ENCODE measurements at places on chromosomes 11 and 22.

DNA sequence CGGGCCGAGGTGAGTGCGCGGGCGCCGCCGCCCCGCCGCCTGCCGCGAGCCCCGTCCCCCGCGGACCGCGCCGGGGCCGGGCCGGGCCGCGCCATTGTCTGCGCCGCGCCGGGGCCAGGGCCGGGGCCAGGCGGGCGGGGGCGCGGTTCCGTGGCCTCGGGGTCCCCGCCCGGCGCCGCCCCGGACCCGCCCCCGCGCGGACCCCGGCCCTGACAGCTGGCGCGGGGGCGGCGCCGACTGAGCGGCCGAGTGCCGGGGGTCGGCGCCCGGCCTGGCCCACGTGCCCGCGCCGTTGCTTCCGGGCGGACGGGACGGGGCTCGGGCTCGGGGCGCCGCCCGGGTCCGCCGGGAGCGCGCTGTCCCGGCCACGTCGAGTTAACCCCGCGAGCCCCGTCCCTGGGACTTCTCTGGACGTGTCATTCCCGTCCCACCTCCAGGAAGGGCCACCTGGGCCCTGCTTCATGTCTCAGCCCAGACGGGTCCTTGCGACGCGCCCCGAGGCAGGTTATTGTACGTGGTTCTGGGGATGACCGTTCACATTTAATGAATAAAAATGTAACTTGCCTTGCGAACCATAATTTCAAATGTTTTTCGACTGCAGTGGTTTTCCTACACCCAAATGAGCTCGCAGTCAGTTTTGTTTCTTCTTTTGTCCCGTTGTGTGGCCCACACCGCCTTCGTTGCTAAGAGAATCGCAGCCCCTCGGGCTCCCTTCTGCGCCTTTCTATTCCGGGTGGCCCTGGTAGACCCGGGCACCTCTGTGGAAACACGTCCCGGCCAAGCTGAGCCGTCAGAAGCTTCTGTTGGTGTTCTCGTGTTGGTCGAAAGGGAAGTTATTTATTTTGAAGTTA lies 562 bp downstream of the ZBED4 start:
- peak; percentile 35 for DNase-seq

- peak; percentile 67 for DNase-seq
Measured at GRCh38 chr22:37044634-37045625, 6.6 kb upstream of the KCTD17 start.

DNA sequence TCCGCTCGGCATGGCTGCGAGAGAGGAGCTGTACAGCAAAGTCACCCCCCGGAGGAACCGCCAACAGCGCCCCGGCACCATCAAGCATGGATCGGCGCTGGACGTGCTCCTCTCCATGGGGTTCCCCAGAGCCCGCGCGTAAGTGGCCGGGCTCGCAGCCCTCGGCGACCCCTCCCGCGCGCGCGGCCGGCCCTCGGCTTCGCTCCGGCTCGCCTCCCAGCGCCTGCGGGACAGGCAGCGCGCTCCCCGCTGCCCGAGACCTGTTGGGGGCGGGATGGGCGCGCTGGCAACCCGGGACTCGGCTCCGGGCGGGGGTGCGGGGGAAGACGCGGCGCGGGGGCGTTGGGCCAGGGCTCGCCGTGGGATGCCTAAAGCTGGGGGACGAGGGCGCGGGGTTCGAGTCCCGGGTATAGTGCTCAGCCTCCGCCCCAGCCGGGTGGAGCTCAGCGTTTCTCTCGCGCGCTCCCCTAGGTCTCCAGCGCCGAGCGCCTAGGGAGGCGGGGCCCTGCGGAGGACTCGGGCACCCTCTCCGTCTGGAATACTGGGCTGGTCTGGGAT lies 630 bp downstream of the UBASH3B start:
- peak; percentile 67 for DNase-seq

DNA sequence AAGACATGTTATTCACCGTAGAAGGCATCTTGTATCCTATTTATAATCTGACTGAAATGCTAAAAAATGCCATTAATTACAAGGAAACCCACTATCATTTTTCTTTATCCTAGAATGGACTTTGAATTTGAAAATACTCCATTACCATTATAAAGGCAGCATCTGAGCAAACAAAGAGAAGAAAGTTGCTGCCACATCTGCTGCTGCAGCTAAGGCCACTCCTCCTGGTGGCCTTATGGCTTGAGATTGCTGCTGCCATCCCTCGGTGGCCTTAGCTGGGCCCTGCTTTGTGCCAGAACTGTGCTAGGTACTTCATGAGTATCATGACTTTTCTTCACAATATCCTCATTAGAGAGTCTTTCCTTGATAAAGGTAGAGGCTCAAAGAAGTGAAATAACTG lies 1210.1 kb upstream of the TENM4 start:
- no peak for DNase-seq

GRCh38 chr11:130581646-130582045 lies 133.2 kb downstream of the ADAMTS15 start:
- no peak for DNase-seq

GRCh38 chr11:38446336-38446735 lies 1848.3 kb upstream of the RAG2 start:
- DNase-seq: no peak

DNA sequence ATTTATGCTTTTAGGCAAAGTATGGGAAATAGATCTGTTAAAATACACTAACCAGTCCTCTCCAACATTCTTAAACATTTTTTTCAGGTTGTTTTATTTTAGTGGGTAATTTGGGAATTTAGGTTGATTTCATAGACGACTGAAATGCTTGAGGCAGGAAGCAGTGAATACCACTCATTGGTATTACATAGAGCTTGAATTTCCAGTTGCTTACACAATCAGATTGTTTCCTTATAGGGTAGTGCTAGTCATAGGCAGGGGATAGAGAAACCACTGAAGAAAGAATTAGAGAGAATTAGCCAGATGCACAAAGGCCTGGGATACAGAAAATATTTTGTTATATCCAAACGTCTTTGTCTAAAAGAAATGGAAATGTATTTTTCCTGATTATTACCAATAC lies 23.9 kb upstream of the LYVE1 start:
- peak; percentile 92 for DNase-seq

- no peak for DNase-seq
Measured at GRCh38 chr22:28329186-28330073, 350.2 kb downstream of the TTC28 start.

DNA sequence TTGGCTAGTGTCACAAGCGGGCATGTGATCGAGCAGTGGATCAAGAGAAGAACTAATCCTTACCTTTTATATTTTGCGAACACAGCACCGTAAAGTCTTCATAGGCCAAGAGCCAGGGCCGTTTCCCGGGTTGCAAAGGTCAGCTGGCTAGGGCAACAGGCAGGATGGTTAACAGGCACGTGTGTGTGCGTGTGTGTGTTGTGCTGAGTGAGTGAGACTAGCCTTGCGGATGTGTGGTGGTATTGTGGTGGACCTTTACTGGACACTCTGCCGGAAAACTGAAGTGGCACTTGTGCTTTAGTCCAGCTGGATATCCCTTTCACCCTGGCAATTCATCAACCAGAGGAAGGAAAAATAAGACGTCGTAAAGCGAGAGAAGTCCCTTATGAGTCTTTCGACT lies 176.7 kb downstream of the BCR start:
- DNase-seq: no peak

DNA sequence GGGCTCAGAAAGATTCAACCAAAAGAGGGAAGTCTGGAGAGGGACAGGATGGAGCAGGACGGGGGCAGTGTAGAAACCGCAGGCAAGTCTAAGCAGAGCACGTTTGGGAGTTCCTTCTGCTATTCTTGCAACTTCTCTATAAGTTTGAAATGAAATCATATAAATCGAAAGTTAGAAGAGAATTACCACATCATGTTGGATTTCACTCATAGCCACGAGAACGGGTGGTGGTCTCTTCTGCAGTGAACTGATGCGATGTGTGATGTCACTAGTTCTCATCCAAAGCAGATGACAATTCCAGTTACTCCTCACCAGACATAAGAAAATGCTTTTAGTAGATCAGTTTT lies 36.0 kb downstream of the KCNQ1 start:
- peak; percentile 6 for DNase-seq

DNA sequence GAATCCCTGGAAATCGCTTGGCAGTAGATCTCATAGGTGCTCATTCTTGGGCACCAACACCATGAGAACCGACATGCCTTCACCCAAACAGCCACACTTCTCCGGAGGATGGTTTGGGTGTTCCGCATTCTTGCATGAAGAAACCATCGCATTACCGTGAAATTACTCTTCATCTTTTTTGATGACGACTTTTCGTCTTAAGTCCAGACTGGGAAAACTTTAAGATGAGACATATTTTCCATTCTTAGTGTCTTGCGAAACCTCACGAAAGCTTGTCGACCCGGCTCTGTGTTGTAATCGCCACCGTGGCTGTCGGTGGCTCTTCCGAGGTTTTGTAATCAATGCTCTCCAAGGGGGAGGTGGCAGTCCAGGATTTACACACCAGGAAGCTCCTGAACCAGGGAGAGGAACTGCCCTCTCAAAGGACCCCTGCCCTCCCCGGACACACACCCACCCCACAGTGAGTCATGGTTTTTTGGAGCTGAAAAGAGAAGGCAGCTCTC lies 1.7 kb downstream of the TOM1 start:
- peak; percentile 97 for DNase-seq

GRCh38 chr11:61172888-61173287 lies 11.7 kb upstream of the VPS37C start:
- DNase-seq: no peak

DNA sequence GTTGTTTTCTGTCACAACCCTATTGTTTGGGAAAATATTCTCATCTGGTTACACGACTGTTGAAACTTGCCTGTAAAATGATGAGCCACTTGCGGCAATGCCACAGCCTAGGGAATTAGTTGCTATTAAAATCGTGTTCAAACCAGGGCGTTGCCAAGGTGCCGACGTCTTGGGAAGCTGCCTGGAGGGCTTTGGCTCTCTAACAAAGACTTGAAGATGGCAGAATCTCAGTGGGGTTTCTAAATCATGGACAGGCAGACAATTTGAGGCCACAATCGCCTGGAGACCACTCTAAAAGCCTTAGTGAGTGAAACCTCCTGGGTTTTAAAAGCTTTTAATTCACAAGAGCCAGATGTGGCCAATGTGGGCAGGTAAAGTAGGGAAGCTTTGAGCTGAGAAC lies 117.2 kb upstream of the BMAL1 start:
- DNase-seq: peak; percentile 86

- DNase-seq: peak; percentile 76
Measured at GRCh38 chr11:124195189-124195734, 12.1 kb downstream of the OR10D3 start.

GRCh38 chr22:44182588-44183286 lies 2.0 kb downstream of the PARVG start:
- no peak for DNase-seq

DNA sequence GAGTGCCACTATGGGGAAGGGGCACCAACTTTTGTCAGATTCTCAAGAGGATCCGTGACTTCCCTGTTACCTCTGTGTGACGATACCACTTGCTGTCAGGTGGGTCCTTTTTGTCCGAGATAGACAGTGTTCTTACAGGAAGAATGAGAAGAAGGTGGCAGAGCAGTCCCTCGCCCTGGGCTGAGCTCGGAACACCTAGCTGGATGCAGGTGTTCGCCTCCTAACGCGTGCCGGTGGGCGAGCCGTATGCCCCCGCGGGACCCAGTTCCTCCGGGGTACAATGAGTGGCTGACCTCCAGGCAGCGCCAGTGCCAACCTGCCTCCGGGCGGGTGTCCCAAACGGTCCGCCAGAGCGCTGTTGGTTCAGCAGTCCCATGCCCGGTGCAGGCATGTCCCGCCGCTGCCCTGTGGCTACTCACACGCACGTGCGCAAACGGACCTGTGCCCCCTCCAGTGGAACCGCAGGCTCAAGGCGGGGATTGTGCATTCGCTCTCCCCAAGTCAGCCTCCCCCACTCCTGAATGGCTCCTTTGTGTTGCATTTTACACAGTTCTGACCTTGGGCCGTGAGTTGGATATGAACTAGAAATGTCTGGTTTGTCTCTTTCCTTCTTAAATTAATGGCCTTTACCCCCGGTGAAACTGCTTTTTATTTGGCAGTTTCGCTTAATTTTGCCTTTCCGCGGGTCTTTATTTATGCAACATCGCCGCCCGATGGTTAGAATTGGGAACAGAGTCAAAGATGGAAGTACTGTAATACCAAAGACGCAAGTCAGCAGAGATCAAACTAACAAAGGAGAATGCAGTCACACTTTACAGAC lies 1.1 kb upstream of the ABTB2 start:
- DNase-seq: peak; percentile 67

DNA sequence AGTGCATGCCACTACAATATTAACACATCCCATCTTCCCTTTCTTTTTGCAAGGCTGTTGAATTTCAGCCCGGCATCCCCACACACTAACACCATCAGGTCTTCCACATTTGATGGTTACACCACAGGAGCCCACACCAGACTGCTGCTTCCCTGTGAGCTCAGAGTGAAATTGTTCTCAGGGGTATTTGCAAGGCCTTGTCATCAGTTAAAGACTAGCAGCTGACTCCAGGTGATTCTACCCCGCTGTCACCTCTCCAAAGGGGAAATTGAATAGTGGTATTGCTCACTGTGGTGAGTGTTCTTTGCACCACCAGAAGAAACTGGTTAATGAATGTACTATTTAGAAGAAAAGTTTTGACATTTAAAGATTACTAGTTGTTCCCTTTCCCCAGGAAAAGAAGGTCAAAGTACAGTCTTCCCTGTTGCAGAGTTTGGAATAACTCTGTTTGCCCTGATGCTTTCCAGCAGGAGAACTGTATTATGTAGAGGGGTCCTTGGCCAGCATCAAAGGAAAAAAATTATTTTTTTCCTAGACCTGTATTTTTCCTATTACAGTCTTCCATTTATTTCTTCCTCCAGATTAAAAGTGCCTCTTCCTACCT lies 41.9 kb downstream of the BID start:
- DNase-seq: no peak

- DNase-seq: peak; percentile 98
Measured at GRCh38 chr22:32020117-32020516, 22.9 kb upstream of the SLC5A1 start.

GRCh38 chr11:63853476-63853875 lies 14.6 kb downstream of the MARK2 start:
- no peak for DNase-seq

GRCh38 chr11:34633990-34634693 lies 13.2 kb downstream of the EHF start:
- peak; percentile 76 for DNase-seq

GRCh38 chr11:120793806-120794479 lies 230.0 kb upstream of the TBCEL start:
- DNase-seq: no peak

- DNase-seq: peak; percentile 95
Measured at GRCh38 chr11:66967670-66968425, 7.3 kb upstream of the C11orf86 start.

- DNase-seq: peak; percentile 10
Measured at GRCh38 chr11:74465291-74465708, 2.0 kb downstream of the KCNE3 start.

GRCh38 chr22:22110548-22111266 lies 128.1 kb upstream of the TOP3B start:
- DNase-seq: peak; percentile 93

DNA sequence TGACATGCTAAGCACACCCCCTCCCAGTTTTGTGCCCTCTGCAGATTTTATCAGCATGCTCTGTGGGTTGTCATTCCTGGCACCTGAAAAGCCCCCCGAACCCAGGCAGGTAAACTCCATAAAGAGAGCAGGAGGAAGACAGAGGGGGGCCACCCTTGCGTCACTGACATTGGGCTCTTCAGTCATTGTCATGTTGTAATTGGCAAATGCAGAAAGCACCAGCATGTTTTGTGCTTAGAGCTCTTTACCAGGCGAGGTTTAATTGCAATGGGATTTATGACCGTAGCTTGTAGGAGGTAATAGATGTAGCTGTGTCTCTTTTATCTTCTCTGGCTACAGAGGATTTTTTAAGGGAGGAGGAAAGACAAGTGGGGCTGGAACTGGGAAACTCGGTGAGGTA lies 201.7 kb downstream of the GRIK4 start:
- no peak for DNase-seq

- DNase-seq: no peak
Measured at GRCh38 chr11:65055538-65055937, 2.8 kb downstream of the NAALADL1 start.

- DNase-seq: no peak
Measured at GRCh38 chr22:36790648-36791047, 14.7 kb upstream of the IFT27 start.

Data from epithelial cell of esophagus (primary cell).